Ammon's horn (tissue), 1 donor: ENCODE measurements at places on chromosomes 5 and 9.

DNA sequence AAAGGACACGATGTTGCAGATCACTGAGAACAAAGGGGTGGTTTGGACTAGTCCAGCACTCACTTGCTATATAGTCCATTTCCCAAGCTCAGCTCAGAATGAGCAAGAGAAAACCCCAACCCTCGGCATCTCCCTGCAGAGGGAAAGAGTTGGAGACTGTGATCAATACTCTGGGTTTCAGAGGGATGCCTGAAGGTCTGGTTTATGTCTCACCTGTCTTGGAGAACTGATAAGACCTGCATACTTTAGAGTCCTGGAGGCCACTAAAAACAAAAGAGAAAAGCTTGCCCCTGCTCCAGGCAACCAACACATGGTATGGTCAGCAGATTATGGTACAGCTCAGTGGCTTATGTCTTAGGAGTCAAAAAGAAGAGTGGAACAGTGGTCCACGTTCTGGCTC is 1006.9 kb downstream of the CDH9 start:
- DNase-seq, result no peak

- no peak for DNase-seq
These were observed 2.8 kb downstream of the RAD17 start for GRCh38 chr5:69372394-69372793.

- no peak for DNase-seq
These were observed 214.0 kb downstream of the MCTP1 start for GRCh38 chr5:95070866-95071265.

DNA sequence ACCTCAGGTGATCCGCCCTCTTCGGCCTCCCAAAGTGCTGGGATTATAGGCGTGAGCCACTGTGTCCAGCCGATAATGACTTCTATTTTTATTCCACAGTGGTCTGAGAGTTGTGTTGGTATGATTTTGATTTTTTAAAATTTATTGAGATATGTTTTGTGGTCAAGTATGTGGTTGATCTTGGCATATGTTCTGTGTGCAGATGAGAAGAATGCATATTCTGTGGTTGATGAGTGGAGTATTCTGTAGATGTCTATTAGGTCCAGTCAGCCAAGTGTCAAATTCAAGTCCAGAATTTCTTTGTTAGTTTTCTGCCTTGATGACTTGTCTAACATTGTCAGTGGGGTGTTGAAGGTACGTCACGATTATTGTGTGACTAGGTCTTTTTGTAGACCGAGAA is 338.2 kb upstream of the TARS1 start:
- DNase-seq, result no peak

DNA sequence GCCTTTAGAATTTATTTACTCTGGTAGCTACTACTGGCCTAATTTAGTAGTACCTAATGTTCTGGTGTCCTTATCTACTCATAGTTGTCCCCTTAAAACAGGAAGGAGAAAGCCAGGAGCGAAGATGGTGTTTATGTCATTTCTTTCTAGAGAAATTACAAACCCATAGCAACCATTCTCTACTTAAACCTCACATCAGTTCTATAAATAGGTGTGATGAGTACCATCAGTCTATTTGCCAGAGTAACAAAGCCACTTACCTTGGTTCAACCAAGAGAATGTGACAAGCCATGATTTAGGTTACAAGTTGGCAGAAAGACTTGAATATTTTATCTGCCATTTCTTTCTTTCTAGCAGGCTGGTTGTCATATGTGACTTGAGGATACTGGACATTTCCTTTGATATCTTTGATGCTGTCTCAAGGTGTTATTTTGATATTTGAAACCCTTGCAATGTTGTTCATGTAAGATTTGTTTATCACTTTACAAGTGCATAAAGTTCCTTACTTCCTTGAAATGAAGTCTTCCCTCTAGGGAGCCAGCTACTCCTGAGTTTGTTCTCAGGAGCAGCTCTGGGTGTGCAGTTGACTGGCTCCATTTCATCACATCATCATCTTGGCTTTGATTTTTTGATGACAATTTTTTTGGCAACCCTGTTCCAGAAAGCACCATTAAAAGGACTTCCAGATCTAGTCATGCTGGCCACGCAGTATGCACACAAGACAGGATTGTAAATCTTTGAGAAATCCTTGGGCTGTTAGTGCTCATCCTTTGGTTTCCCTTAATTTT is 286.8 kb downstream of the ARHGAP26 start:
- no peak for DNase-seq

DNA sequence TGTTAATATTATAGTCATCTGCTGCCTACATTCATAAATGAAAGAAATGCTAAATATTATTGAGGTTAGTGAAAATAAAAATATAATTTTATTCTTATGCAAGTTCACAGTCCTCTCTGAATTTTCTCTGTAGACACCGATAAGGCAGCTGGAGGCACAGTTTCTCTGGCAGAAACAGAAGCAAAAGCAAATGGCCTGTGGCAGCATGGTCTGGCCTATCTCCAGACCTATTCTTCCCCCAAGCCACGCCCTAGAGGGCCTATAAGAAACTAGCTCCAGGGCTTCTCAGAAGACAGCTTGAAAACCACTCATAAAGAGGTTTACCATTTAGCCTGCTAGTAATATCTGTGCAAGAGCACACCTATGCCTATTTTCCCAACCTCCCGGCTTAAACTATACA is 28.4 kb downstream of the MRPS27 start:
- DNase-seq, result no peak
